ENCODE measurements at places on chromosomes 13 and 19. TPM values are rescaled to one million over a fixed set of nuclear protein-coding genes. Genes with fewer than 3 reads are reported as not detected.

The ZNF614 gene
- 9.9 TPM for total RNA-seq

The ZNF729 gene
- total RNA-seq = not detected

The NLRP7 gene
- total RNA-seq = not detected

The ARGLU1 gene
- total RNA-seq = 132 TPM

The ZNF541 gene
- 0.40 TPM for total RNA-seq

The ITGBL1 gene
- not detected for total RNA-seq

The RNF113B gene
- total RNA-seq = not detected

The GJA3 gene
- total RNA-seq = 0.10 TPM

GRCh38 chr13:97254816-97255215 lies 32.7 kb downstream of the MBNL2 start:
- no peak overlapping the region for H3K4me3 ChIP-seq
- DNase-seq = no peak
- peaks cover 46% of the 10 kb centered on the region for H3K4me1 ChIP-seq
- no peak overlapping the region for H3K27ac ChIP-seq

DNA sequence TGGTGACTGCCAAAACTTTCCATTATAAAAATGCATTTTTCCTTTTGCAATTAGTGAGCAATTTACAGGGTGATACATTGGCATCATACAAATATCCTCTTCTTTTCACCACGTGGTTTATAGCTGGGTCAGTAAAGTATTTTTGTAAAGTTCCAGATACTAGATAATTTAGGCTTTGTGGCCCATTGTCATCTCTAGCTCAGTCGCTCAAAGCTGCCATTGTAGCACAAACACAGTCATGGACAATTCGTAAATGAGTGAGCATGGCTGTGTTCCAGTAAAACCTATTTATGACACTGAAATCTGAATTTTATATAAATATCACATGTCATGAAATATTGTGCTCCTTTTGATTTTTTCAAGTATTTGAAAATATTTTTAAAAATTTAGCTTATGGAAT lies 162.9 kb downstream of the USP12 start:
- no peak for DNase-seq
- peaks cover 35% of the 10 kb centered on the region for H3K27me3 ChIP-seq
- peaks cover 6% of the 10 kb centered on the region for H3K4me1 ChIP-seq
- no peaks in the 10 kb centered on the region for H3K36me3 ChIP-seq
- no peak overlapping the region for H3K4me3 ChIP-seq

DNA sequence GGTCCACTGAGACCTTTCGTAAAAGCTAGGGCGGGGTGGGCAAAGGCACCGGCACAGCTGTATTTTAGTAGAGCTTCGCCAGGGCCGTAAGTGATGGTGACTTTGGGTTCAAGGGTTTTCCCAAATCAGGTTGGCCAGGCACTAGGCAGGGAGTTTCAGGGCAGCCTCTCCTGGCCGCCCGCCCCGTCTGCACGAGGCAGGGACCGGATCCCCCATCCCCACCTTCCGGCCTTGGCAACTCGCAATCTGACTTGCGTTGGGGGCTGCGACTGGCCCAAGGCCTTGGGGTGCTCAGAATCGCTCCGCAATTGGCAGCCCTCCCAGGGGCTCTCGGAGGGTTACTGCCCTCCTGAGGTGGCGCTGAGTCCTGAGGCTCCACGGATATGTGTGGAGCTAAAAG lies 4.1 kb upstream of the ZIC5 start:
- H3K36me3 ChIP-seq = peaks cover 6% of the 10 kb centered on the region
- H3K4me1 ChIP-seq = peaks cover 9% of the 10 kb centered on the region
- no peak overlapping the region for H3K27ac ChIP-seq

DNA sequence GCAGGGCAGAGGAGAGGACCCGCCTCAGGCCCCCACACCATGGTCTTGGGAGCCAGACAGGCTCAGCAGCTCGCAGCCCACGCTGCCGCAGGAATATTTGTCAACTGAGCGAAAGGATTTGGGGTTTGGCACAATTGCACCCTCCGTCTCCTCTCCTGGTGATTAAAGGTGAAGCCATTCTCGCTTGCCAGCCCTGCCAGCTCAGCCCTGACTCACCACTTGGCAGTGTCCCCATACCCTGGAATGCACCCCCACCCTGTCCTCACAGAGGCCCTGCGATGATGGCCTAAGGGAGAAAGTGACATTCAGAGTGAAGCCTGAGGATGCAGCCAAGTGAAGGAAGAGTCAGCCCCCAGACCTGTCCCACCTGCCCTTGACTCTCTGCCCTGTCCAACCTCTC lies 18.8 kb downstream of the CYTH2 start:
- H3K36me3 ChIP-seq = peaks cover 4% of the 10 kb centered on the region
- peaks cover 28% of the 10 kb centered on the region for H3K4me1 ChIP-seq
- H3K4me3 ChIP-seq = no peak overlapping the region
- no peak overlapping the region for H3K27ac ChIP-seq

- no peak for DNase-seq
- H3K27ac ChIP-seq = no peak overlapping the region
- peaks cover 7% of the 10 kb centered on the region for H3K27me3 ChIP-seq
Observed at GRCh38 chr13:46822551-46822950, 25.6 kb upstream of the ESD start.

DNA sequence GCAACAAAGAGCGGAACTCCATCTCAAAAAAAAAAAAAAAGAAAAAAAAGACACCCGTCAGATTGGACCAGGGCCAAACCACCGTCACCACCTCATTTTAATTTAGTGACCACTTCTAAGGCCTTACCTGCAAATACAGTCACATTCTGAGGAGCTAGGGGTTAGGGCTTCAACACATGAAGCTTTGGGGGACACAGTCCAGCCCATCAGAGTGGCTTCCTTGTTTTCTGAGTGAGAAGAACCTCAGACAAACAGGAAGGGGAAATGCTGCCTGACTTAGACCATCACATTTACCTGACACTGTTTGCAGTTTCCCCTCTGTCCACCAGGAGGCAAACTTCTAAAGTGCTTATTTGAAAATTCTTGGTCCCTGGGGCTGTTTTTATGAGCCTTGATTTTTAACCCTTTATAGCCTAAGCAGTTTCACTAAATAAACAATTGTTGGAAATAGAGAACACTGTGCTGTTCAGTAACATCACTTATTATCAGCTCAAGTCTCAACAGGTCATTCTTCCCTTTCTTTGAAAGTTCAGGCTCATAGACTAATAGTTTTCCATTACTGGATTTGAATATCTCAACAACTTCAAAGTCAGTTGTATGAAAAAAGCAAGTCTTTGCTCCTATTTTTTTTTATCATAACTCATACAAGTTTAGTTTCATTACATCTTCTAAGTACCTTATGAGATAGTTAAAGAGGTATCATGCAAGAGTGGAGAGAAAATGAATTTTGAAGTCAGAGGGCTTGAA lies 74.9 kb upstream of the WASF3 start:
- peaks cover 16% of the 10 kb centered on the region for H3K4me1 ChIP-seq
- peak overlapping the region; percentile 79 for H3K27ac ChIP-seq
- no peak overlapping the region for H3K4me3 ChIP-seq
- H3K27me3 ChIP-seq = no peaks in the 10 kb centered on the region
- no peaks in the 10 kb centered on the region for H3K36me3 ChIP-seq

- peak overlapping the region; percentile 90 for H3K4me3 ChIP-seq
- no peaks in the 10 kb centered on the region for H3K27me3 ChIP-seq
- H3K27ac ChIP-seq = peak overlapping the region; percentile 87
Observed at GRCh38 chr13:26255115-26255514, 1.2 kb downstream of the CDK8 start.

- DNase-seq = no peak
- H3K36me3 ChIP-seq = no peaks in the 10 kb centered on the region
- peaks cover 14% of the 10 kb centered on the region for H3K4me1 ChIP-seq
- peak overlapping the region; percentile 44 for H3K4me3 ChIP-seq
- H3K27me3 ChIP-seq = peaks cover 60% of the 10 kb centered on the region
Observed at GRCh38 chr19:5339950-5340636, 519 bp downstream of the PTPRS start.

DNA sequence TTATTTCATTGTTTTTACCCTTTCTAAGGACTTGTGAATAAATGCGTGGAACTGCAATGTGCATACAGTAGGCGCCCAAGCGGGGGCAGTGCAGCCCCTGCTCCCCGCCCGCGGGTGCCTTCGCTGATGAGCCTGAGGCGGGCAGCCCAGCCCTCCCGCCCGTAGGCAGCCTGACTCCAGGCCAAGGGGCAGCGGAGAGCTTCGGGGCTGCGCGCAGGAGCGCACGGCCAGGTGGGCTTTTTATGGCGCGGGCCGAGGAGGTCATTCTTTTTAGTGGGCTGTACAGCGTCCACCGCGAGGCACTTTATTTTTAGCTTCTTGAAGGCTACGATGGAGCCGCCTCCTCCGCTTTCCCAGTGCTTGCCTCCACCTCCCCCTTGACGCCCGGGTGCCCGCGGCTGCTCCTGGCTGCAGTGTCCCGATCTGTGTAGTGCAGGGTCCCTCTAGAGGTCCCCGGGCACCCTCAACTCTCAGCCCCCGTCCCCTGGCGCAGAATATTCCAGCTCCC lies 60.5 kb downstream of the CCNE1 start:
- peak overlapping the region; percentile 25 for H3K4me3 ChIP-seq
- H3K27ac ChIP-seq = no peak overlapping the region
- peaks cover 13% of the 10 kb centered on the region for H3K4me1 ChIP-seq
- peaks cover 5% of the 10 kb centered on the region for H3K27me3 ChIP-seq

DNA sequence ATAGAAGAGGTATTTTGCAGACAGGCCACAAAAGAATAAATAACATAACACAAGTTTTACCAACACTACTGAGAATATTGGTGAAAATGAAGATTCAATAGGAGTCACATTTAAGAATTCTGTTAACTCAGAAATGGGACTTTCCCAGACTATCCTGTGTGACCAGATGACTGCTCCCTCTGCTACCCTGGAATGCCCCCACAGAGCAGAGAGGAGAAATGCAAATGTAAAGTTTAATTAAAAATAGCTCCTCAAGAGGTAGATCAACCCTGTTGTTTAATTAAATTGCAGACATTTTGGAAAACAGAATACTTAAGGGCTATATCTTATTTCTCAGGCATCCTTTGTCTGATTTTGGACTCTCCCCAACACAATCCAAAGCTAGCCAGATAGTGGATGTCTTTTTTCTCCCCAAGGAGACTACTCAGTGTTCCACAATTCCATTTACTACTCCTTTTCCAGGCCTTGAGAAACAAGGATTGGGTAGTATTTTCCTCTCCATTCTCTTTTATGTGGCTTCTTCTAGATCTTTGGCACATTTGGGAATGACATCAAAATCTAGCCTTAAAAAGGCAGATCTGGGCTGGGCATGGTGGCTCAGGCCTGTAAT lies 104.7 kb upstream of the TSC22D1 start:
- peaks cover 12% of the 10 kb centered on the region for H3K4me1 ChIP-seq
- H3K36me3 ChIP-seq = peaks cover under 1% of the 10 kb centered on the region
- no peaks in the 10 kb centered on the region for H3K27me3 ChIP-seq
- DNase-seq = no peak
- no peak overlapping the region for H3K4me3 ChIP-seq

GRCh38 chr19:7743425-7743841 lies 3.9 kb downstream of the CD209 start:
- H3K4me1 ChIP-seq = no peaks in the 10 kb centered on the region
- H3K36me3 ChIP-seq = no peaks in the 10 kb centered on the region
- H3K4me3 ChIP-seq = no peak overlapping the region

- peak overlapping the region; percentile 33 for H3K4me3 ChIP-seq
- peaks cover 8% of the 10 kb centered on the region for H3K27me3 ChIP-seq
- H3K36me3 ChIP-seq = no peaks in the 10 kb centered on the region
- DNase-seq = peak; percentile 44
- H3K27ac ChIP-seq = no peak overlapping the region
Observed at GRCh38 chr19:3276341-3276799, 51.9 kb downstream of the CELF5 start.

DNA sequence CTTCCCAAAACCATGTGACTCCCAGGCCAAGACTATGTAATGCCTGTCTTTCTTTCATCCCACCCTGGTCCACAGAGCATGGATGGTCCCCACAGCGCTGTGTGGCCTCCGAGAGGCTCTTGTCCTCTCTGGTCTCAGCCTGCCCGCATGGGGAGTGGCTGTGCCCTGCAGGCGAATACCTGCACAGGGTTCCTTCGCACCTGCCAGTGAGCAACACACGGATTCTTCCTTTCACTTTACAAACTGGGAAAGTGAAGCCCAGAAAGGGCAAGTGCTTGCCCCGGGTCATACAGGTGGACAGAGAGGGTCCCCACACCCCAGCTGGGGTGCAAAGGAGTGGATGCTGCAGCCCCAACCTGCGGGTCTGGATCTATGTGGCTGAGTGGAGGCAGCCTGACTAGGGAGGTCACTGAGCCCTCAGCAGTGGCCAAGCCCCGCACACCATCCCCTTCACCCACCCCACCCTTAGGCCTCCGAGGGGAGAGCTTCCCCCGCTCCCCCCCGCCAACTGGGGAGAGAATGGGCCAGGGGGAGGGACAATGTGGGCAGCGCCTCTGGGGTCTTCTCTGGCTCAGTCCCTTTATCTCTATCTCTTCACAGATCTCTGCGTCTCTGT lies 747 bp upstream of the MARK4 start:
- peak overlapping the region; percentile 76 for H3K4me3 ChIP-seq
- H3K36me3 ChIP-seq = no peaks in the 10 kb centered on the region
- peak overlapping the region; percentile 84 for H3K27ac ChIP-seq
- no peak for DNase-seq

GRCh38 chr13:26601669-26602068 lies 44.2 kb downstream of the WASF3 start:
- H3K4me3 ChIP-seq = no peak overlapping the region
- peak; percentile 39 for DNase-seq
- H3K4me1 ChIP-seq = peaks cover 15% of the 10 kb centered on the region

GRCh38 chr13:102974317-102975087 lies 91.7 kb downstream of the SLC10A2 start:
- DNase-seq = no peak
- H3K27ac ChIP-seq = no peak overlapping the region
- no peak overlapping the region for H3K4me3 ChIP-seq
- peaks cover 2% of the 10 kb centered on the region for H3K27me3 ChIP-seq

GRCh38 chr13:24271601-24272451 lies 37.6 kb upstream of the C1QTNF9 start:
- H3K27ac ChIP-seq = peak overlapping the region; percentile 98
- H3K27me3 ChIP-seq = peaks cover 2% of the 10 kb centered on the region
- peaks cover 44% of the 10 kb centered on the region for H3K36me3 ChIP-seq
- DNase-seq = peak; percentile 84

DNA sequence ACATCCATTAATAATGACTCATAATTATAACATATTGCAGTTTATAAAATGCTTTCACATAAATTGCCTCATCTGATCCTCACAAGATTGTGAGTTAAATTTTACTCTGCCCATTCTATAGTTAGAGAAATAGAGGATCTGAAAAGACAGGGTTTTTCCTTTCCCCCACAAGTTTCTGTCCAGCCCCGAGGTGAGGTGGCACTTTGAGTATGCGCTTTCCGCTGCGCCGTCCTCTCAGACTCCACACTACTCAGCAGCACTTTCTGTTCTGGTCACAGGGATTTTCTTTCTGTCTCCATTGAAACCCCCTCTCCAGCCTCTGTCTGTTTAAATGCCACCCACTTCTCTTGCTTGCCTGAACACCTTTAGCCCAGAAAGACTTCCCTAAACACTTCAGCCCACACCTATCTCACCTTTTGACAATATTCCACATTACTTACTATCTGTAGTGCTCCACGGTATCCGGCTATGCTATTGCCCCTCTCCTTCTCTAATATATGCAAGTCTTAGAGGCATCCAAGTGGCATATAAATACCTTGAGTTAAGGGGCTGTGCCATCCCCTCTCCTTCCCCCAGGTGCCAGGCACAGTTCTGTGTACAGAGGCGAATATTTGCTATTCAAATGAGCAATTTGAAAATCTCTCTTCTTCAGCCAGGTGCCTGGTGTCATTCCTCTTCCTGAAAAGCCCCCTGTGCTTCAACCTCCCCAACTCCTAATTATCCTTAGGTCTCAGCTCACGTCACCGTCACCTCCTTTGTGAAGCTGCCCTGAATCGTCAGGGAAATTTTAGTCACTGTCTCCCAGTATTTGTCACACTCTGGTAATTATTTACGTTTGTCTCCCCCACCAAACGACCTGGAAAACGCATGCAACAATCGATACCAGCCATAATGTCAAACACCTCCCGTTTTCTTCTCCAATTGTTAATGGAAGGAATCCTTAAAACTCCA lies 268.7 kb downstream of the NHLRC3 start:
- no peak overlapping the region for H3K4me3 ChIP-seq
- no peak overlapping the region for H3K27ac ChIP-seq
- DNase-seq = no peak

Data from activated CD4-positive, alpha-beta T cell treated with anti-CD3 and anti-CD28 coated beads, Interleukin-2, amount 10 ng/mL, durations not matched to agents 7 days and 5 days (primary cell).